Activated naive CD8-positive, alpha-beta T cell treated with anti-CD3 and anti-CD28 coated beads, Interleukin-2, amount 50 U/mL, for 16 hours (primary cell): ENCODE measurements at places on chromosomes 16 and 17.

- no peak for DNase-seq
These were observed 313.3 kb upstream of the HSBP1 start for GRCh38 chr16:83494459-83494858.

- DNase-seq: no peak
These were observed 25.8 kb downstream of the COX4I1 start for GRCh38 chr16:85825326-85825725.

- no peak for DNase-seq
These were observed 333.6 kb upstream of the CDH5 start for GRCh38 chr16:66032841-66033240.

DNA sequence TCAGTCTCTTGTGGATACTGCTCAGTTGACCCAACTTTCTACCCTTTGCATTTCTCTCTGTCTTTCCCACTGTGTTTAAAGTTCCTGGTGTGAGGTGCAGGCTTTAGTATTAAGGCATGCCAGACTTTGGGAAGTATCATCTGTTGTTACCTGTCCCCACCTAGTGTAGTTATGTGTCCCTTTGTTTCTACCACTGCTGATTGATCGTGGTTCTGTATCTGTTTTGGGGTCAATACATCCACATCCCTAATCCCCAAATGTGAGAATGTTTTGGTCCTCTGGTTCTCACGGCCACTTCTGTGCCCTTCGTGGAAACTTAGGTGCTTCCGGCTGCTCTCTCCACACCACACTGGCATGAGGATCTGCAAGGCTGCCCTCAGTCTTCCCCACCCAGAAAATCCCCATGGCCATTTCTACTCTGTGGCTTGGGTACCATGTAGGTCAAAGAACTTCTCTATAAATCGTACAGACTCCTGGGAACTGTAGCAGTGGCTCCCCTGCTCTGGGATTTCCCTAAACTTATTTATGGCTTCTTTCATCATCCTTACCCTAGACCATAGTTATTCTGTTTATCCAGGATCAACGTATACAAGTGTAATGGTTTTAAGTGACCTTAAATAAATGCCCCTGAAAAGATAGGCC is 443.2 kb downstream of the XYLT1 start:
- DNase-seq: no peak

- DNase-seq: no peak
These were observed 25.2 kb upstream of the CIBAR2 start for GRCh38 chr16:85137323-85138072.

- no peak for DNase-seq
These were observed 13.9 kb downstream of the SNN start for GRCh38 chr16:11681976-11682654.

DNA sequence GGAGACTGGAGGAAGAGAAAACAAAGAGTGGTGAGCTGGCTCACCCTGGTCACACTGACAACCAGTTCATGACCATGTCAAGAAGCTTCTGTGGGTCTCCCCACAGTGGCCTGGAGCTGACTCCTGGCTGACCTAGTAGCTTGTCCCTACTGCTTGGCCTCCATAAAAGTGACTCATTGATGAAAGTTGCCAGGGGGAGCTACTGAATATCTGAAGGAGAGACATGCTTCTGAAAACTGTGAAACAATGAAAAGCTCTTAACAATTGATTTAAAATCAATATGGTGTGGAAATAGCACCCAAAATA is 22.0 kb downstream of the SMPD3 start:
- no peak for DNase-seq

DNA sequence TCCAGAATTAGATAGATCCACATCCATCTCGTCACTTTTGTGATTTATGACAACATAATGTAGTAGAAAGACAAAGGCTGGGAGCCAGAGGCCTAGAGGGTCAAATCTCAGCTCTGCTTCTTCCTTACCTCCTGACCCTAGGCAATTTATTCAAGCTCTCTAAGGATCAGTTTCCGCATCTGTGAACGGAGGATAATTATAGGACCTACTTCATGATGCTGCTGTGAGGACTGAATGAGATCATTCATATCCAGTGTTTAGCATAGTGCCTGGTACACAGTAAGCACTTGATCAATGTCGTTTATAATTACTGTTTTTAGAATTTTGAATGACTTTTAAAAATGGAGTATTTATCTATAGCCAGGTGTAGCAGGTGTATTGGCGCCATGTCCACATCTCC is 128.4 kb downstream of the SHISA9 start:
- no peak for DNase-seq

- DNase-seq: no peak
These were observed 64.0 kb downstream of the TANGO6 start for GRCh38 chr16:68907297-68907696.

DNA sequence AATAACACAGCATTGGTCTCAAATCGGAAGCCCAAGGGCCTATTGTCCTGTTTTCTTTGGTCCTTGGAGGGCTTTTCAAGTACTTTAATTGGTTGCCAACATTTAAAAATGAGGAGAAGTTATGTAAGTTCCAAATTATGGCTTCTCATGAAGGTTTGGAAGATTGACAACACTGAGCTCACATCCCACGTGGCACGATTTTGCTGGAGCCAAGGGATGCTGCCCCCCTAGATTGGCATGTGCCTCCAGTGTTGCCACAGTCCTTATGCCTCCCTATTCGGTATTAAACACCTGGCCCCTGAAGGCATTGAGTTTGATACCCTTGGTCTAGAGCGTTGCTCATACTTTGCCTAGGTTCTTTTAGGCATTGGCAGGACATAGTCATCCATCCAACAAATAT is 108.0 kb downstream of the ZNF18 start:
- DNase-seq: no peak

- DNase-seq: no peak
These were observed 46.6 kb downstream of the RGS9 start for GRCh38 chr17:65183736-65184135.

DNA sequence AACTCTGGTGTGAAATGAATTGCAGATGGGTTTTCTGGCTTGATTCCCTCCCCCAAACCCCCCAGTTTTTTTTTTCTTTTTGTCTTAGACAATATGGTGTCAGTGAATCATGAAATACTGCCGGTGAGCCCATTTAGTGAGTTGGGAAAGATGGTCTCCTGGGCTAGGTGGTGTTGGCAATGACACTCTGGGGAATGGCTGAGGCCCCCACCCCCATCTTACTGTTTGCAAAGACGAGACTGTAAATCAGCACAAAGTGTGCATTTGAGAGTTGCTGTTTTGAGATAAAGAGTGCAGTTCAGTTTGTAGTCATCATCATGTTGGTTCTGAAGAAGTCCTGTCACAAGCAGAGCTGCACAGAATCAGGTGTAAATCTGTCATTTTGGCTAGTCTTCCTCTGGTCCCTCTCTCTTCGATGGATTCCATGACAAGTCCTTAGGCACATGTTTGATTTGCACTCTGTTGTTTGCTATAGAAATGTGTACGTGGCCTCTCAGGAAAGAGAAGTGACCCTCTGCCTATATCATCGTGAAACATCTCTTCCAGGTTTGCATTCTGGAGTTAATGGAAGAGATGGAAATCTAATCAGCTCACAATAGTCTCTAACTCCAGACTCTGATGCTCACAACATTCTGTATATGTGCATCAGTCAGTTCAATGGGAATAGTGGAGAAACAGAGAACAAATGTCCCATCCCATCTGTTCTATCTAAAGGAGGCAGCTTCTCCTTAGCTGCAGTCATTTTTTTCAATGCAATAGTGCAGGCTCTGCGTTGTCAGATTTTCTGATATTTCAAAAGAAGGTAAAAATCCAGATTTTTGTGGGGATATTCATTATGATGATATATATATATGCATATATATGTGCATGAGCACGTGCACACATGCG is 34.6 kb downstream of the RBFOX1 start:
- no peak for DNase-seq

GRCh38 chr16:88561485-88562359 is 8.5 kb upstream of the ZC3H18 start:
- DNase-seq: peak; percentile 31

GRCh38 chr17:80198144-80198661 is 21.9 kb downstream of the SGSH start:
- DNase-seq: no peak

DNA sequence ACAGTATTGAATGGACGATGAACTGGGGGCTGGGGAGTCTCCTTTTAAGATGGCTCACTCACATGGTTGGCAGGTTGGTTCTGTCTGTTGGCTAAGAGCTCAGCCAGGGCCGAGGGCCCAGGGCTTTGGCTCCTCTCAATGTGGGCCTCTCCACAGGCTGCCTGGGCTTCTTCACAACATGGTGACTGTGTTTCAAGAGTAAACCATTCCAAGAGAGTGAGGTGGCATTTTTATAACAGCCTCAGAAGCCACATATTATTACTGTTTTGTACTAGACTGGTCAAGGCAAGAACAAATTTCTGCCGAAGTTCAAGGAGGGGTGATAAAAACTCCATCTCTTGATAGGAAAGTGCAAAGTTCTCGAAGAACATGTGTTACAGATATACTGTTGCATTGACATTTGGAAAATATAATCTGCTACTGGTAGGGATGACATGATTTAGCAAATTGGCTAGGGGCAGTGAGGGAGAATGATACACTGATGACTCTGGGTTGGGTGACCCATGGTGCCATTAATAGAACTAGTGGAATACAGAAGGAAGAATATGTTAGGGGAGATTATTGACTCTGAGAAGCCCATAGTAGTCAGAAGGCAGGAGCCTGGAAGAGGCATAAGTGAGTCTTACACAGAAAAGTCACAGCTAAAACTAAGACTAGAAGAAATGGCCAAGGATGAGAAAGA is 13.7 kb downstream of the KRABD2 start:
- DNase-seq: no peak

DNA sequence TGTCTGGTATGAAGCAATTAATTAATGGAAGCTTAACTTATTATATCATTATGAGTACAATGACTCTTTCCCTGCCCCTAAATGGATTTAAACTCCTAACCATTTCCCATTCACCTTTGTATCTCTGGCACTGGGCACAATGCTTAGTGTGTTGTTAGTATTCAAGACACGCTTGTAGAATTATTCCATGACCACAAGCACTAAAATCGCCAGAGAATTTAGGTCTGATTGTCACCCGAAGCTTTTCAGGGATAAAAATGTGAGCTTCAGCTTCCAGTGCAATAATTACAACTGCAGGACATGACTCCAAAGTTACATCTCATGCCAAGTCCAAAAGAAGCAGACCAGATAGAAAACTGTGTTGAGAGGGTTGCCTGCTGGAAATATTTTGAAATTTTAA is 101.6 kb downstream of the CDH8 start:
- no peak for DNase-seq

- DNase-seq: no peak
These were observed 42.0 kb downstream of the TNFRSF13B start for GRCh38 chr17:16929757-16930520.

DNA sequence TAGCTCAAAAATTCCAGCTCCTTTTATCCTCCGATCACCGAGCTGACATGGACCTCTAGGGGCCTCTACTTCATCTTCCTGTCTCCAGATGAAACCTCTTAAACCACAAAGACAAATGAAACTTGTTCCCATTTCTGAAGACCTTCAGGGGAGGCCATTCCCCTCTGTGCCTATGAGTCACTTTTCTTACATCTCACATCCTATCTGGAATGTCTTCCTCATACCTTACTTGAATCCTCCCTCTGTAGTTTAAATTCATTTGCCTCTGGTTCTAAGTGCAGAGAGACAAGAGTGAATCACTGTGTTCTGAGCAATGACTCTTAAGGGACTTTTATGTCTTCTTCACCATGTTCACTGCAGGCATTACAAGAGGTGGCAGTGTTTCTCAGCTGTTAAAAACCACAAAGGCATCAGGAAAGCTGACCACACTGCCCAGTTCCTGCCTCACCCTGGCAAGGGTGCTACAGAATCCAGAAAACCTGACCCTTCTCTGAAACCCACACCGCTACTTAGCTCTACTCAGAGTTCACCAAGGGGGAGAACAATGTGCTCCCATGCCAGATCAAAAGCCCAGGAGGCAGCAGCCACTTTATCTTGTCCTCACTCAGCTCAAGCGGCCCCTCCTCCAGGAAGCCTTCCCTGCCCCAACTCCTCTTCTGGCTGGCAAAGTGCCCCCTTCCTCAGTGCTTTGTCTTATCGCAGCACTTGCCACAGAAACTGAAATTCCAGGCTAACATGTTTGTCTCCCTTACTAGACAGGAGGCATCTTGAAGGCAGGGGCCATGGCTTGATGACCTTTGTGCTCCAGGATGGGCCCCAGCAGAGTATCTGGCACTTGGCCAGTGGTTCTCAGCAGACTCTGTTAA is 6.4 kb downstream of the CUEDC1 start:
- DNase-seq: no peak

- no peak for DNase-seq
These were observed 38.3 kb upstream of the ACSM2B start for GRCh38 chr16:20614186-20615141.

DNA sequence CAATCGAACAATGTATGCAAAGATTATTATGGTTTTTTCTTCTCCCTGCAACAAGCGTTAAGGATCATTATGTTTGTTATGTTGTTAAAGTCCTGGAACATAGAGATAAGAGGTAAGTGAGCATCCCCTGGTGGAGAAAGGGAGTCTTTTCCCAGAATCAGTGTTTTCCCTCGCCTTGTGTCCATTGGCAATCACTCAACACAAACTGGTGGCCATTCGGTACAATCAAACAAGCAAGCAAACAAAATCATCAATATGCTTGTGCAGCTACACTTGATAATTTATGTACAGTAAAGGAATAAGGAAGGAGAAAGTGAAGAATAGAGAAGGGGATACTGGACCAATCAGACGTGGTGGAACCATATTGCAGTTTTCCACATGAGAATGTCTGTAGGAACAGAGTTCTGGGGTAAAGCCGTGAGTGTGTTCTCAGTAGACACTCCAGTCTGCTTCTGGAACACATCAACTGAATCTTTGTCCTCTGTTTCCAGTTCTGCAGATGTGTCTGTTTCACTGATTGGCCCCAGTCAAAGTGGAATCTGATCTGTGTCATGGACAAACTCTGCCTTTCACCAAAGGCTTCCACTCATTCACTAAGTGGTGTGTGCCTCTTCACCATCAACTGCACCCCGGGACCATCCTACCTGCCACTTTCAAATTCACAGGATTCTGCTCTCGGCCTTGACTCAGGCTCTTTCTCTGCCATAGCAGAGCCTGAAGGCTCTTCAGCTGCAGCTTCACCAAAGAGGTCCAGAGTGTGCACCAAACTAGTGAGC is 169.5 kb downstream of the AHSP start:
- no peak for DNase-seq

DNA sequence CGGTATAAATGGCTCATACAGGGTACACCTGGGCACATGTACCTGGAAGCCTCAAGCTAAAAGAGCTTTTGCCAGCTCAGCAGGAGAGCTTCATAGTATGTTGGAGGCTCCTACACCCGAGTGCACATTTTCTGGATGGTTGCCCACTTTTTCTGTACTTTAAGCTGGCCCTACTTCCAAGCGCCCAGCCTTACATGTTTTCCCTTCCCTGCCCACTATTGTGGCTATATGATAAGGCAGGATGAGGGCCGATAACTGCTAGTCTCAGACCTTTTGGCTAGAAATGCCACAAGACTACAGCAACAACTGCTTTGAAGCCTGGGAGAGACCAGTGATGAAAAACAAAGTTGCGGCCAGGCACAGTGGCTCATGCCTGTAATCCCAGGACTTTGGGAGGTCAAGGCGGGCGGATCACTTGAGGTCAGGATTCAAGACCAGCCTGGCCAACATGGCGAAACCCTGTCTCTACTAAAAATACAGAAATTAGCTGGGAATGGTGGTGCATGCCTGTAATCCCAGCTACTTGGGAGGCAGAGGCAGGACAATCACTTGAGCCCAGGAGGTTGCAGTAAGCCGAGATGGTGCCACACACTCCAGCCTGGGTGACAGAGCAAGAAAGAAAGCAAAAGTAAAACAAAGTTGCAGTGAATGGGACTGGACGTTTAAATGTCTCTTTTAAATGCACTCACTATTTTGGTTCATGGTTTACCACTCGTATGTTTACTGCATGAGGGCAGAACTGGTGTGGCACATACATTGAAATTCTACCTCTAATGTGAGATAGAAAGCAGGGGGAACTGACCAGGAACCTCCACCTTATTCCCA is 14.2 kb upstream of the MARCHF10 start:
- DNase-seq: no peak

- DNase-seq: no peak
These were observed 17.7 kb upstream of the MNT start for GRCh38 chr17:2418572-2418971.
